Progenitor cell of endocrine pancreas (in vitro differentiated cells): ENCODE measurements at places on chromosomes 2 and 18.

DNA sequence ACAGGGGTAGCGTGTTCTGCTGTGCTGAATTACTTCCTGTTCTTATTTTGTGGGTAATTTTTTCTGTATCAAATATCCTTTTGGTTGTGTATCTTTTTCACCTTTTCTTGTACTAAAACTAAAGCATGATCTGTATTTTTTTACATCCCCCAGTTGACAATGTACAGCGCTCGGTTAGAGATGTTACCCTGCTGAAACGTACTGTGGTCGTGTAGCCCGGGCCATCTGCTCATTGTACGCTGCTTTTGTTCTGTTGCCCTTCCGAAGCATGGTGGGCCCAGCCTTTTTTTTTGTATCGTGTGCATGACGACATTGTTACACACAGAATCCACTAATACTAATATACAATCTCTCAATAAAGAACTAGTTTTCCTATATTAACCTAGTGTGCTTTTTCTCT, 233.1 kb downstream of the HAUS1 start:
- no peak for DNase-seq

GRCh38 chr2:237427769-237428506, 14.0 kb upstream of the COL6A3 start:
- no peak for DNase-seq

DNA sequence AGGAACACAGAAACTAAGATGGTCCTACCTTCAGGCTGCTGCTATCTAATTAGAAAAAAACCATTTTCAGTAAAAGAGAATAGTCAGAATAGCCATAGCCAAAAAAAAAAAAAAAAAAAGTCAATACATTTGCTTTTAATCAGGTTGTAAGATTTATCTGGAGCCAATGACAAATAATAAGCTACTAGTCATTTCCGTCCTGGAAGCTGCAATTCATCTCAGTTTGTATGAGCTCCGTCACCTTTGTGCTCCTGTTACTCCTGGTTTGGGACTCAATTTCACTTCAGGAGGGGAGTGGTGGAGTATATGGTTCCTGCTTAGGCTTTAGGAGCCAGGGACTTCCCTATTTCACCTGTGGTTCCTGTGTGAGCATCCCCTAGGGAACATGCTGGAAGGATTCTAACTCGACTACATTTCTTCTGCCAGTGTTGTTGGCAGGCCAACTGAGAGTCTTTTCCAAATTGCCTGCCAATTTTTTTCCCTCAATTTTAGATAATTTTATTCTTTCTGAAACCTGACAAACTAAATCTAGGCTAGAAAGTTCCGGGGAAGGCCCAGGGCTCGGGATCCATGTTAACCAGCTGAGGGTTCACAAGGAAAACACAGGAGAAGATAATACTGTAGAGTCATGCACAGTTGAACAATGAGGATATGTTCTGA, 481.8 kb downstream of the DLGAP1 start:
- DNase-seq: no peak

DNA sequence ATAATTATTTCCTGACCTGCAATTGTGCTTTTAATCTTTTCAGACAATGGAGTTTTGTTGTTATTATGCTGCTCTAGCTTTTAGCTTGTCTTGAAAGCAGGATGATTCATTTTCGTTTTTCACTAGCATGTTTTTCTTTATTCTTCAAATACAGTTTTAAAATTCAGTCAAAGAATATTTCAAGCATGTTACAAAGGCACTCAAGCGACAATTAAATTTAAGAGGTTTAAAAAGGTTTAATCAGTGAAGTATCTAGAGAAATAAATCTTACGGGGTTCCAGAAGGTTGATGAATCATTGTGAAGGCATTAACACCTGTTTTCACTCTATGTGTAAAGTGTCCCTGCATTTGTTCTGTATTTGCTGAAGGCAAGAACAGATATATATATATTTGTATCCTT, 390.7 kb upstream of the TMEFF2 start:
- DNase-seq: no peak

GRCh38 chr2:240556553-240557100, 1.2 kb downstream of the ANKMY1 start:
- no peak for DNase-seq
